ENCODE measurements at places on chromosomes 4 and X.

DNA sequence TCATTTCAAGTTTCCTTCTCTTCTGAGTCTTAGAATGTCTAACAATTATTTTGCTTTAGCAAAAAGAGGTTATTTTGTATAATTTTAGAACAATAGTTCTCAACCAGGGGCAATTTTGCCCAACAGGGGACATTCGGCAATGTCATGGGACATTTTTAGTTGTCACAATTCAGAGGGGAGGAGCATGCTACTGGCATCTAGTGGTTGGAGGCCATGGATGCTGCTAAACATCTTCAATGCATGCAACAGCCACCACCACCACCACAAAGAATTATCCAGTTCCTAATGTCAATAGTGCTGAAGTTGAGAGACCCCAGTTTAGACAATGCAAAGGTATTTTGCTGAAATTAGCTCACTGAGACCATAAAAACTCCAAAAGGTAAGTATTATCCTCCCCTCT, 122.5 kb downstream of the ARHGAP6 start:
- no peak for DNase-seq

DNA sequence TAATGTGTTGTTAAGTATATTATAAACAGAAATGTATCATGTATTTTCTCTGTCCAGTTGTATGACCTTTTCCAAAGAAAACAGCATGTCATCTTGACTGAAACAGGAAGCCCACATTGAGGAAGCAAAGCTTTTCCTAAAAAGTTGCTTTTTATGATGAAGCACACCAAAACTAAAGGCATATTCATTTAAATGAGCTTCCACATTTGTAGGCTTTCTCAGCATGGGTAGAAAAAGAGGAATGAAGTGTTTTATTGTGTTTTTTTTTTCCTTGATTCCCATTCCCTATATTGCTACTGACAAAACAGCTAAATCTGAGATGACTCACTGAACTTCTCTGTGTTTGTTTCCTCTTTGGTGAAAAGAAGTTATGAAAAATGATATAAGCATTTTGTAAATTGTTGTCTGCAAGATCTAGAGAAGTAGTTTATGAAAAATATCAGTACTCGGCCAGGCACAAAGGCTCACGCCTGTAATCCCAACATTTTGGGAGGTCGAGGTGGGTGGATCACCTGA, 32.5 kb upstream of the FRAS1 start:
- DNase-seq = no peak

- DNase-seq = no peak
Measured at GRCh38 chr4:110484029-110484428, 8.1 kb downstream of the ENPEP start.

GRCh38 chrX:150688911-150689451, 4.2 kb upstream of the MTMR1 start:
- no peak for DNase-seq

DNA sequence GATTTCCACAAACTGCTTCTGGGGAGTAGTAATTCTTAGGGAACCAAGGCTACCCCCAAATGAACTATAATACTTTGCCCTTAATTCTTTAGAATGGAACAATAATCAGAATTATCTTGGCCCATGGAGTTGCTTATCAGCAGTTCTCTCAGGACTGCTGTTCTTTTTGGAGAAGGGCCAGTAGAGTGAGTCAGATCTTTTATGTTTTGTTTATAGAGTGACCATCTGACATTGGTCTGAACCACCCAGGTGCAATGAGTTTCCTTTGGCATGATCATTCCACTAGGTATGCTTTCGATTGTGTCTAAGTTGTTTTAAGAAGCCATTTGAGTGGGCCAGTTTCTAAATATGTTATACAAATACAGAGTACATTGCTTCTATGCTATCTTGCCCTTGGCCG, 31.8 kb downstream of the PRRG1 start:
- DNase-seq = peak; percentile 46

DNA sequence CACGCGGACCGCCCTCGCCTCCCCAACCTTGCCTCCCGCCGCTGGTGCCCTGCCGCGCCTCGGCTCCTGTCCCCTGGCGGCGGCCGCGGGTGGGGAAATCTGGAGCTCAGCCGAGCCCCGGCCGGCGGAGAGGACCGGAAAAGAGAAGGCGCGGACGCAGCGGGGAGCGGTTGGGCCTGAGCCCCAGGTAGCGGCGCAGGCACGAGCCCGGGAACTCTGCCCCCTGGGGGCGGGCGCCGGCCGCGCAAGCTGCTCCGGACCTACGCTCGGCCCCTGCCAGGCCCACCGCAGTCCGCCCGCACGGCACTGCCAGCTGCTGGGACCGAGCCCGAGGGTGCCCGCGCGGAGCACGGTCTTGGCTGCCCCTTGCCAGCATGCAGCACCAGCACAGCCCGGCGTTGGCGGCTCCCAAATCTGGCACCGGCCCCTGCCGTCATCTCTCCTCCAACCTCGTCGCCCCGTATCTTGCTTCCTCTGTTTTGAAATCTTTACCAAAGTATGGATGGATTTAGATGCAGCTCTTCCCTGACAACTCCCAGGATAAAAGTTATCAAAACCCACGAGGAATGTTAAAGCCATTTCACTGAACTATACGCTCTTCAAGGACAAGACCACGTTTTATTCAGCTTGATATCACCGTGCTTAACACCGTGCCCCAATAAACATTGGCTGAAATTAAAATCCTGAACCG, at the start of gene PRSS12:
Gene PRSS12, minus strand, starts transcription at position 161 of the 691 bp plus-strand sequence. CDS start 283 bp downstream, outside the sequence.
- DNase-seq = no peak

DNA sequence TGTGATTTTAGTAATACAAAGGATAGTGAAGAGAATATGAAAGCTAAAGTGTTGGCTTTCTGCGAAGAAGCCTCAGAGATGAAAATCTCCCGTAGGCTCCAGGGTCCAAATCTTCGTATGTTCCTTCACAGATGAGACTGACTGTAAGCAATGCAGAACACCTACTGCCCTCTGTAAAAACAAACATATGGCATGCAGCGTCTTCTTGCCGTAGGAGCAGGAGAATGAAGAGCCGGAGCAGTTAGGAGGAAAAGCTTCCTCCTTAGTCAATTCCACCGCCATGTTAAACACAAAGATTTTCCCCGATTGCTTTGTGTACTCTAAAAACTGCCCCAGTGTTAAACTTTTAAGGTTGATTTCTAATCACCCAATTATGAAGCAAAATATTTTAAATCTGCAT, 22.5 kb downstream of the RWDD4 start:
- DNase-seq = no peak

- no peak for DNase-seq
Measured at GRCh38 chrX:69501429-69501828, 2.7 kb upstream of the NALF2 start.

DNA sequence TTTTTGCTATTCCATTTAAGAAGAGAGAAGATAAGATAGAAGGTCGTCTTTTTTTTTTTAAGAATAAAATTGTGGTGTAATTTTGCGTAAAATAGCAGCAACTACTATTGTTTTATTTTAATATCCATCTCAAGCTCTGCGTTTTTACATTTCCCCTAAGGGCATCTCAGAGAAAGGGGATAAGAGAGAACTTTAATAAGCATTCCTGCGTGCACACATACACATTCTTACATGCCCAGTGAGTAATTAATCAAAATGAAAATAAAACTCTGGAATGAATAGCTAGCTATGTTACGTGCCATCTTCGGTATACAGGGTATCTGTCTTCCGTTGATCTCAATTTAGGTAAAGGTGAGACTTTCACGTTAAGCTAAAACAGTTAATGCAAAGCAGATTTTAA, 200.3 kb upstream of the TENM3 start:
- DNase-seq = no peak

GRCh38 chr4:90585961-90586360, 458.8 kb downstream of the CCSER1 start:
- DNase-seq = no peak

- no peak for DNase-seq
Measured at GRCh38 chr4:78656968-78657445, 105.4 kb downstream of the ANXA3 start.

GRCh38 chr4:73620115-73620792, at the start of gene RASSF6:
TSS of gene RASSF6 (minus strand) at chr4:73620436. CDS start at chr4:73611795, 8,641 bp downstream.
- no peak for DNase-seq

DNA sequence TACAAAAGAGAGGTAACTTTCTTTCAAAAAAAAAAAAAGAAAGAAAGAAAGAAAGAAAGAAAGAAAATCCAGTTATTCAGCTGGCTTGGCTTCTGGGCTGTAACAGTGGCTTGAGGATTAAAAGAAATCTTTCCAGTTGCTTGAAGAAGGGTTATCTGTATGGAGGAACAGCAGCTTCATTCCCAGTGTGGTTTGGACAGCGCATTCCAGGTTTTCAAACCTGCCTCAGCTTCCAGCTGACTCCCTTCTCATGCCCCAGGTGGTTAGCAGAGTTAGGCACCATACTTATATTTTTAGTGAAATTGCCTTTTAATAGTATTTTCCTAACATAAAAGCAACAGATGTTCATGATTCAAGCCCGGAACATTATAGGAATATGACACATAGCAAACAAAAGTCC, 48.6 kb downstream of the TMEM164 start:
- no peak for DNase-seq

DNA sequence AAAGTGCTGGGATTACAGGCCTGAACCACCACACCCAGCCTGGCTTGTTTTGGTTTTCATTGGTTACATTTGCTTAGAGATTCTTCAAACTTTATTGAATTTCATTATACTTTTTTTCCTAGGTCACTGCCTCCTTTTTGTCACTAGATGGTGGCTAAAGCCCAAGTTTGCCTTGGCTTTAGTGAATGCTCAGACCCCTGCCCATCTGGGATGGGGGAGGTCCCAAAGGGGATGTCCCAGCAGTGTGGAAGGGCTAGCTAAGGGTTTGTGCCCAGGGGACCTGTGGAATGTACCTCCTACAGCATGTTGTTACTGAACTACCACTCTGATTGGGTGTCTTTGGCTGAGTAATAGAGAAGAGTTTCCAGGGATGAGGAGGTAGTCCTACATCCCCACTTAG, 58.4 kb downstream of the CEP135 start:
- DNase-seq = no peak

GRCh38 chr4:72077346-72077745, 45.5 kb downstream of the NPFFR2 start:
- DNase-seq = no peak

DNA sequence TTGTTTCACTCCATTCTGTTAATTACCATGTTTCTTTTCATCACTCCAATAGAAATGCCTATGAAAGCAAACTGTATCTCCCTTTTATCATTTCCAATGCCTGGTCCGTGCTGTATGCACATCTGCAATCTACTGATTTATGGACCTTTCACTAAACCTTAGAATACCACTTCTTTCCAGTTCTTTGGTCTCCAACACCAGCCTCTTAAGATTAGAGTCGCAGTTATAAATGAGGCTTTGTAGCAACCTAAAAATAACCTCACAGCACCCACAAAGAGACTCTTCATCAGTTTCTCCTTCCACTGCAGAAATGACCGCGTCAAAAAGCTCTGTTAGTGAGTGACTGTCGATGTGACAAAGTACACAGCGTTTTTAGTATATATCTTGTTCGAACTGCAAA, 282.6 kb downstream of the ADGRA3 start:
- no peak for DNase-seq

DNA sequence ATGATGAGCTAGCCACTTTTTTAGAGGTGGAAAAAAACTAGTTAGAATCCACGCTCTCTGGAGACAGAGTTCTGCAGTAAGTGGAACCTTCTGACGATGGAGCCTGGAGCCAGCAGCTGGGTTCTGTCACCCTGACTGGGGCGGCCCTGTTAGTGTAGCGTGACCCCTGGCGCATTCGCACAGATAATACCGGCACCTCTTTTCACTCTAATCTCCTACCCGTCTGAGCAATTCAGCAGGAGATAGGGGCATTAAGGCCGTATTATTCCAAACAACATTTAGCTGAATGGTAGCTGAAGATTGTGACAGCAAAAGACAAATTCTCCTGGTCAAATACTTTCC, 292.6 kb downstream of the FBXO8 start:
- DNase-seq = no peak

GRCh38 chr4:8104491-8105305, 53.9 kb downstream of the ABLIM2 start:
- no peak for DNase-seq

DNA sequence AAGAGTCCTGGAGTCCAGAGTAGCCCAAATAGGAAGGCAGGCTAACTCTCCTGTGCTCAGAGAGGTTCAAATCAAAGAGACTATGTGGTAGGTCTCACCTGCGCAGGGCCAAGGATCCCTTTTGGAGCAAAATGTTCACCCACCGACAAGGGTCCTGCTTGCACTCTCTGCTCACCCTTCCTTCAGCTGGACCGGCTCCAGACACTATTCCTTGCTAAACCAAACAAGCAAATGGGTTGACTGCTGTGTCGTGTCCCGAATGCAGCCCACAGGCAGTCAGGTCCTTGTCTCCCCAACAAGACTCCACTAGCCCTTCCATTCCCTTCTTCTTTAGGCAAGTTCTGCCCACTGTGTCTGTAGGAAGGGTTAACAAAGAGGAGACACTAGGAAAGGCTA, 760 bp downstream of the TRMT2B start:
- no peak for DNase-seq
